ENCODE measurements at places on chromosomes 13 and 19.

DNA sequence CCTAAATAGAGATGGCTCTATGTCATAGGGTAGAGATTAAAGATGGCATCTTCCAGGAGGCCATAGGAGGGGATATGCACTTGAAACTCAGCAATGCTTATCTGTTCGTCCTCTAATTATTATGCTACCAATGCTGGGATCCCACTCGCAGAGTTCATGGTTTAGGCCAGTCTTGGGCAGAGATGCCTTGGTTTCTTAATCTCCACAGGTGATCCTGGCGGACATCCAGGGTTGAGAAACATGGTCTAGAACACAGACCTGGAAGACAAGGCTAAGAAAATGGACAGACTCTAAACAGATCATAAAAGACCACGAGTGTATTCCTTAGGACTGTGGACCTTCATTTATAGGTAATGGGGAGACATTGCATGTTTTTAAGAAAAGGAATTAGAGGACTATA lies 70.0 kb upstream of the IRS2 start:
- no peak for DNase-seq

DNA sequence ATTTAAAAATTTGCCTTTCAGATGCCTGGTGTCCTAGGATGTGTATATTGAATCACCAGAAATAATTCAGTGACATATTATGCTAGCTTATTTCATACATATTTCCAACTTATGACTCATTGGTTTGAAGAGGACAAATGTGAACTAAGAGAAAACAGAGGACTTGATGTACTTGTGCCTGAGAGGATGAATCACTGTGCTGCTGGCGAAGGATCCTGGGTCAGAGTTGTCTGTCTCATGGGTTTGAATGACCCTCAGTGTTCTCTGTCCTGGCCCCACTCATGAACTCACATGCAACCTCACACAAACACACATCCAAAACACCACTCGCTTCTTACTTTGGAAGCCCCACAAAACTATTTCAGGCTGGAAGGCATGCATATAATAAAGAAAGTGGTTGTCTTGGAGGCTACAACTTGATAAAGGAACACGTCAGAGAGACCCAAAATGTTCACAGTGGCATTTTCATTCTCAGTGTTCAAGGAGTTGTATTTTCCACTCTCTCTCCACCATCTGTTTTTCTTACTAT lies 129.0 kb upstream of the SPRY2 start:
- no peak for DNase-seq

DNA sequence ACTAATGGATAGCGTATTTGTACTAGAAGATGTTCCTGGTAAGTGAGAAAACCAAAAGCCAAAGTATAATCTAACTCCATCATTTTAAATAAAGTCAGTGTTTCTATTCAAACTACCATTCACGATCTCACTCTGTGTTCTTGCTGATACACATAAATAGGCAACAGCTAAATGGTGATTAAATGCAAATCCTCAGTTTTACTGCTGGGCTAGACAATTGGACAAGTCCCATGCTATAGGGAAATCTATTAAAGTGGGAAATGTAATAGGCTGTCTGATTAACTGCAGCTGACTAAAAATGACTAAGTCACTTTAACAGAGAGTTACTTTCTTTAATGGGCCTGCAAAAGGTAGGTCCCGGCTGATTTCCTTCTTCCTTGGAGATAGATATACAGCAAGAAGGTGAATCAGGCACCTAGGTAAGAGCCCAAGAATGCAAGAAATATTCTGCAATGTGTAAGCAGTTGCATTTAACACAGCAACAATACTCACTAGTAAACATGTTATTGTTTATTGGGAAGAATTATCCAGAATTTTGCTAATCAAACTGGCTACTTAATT lies 298.4 kb downstream of the SLITRK6 start:
- no peak for DNase-seq

GRCh38 chr13:61531383-61532065 lies 115.9 kb upstream of the PCDH20 start:
- DNase-seq = no peak

DNA sequence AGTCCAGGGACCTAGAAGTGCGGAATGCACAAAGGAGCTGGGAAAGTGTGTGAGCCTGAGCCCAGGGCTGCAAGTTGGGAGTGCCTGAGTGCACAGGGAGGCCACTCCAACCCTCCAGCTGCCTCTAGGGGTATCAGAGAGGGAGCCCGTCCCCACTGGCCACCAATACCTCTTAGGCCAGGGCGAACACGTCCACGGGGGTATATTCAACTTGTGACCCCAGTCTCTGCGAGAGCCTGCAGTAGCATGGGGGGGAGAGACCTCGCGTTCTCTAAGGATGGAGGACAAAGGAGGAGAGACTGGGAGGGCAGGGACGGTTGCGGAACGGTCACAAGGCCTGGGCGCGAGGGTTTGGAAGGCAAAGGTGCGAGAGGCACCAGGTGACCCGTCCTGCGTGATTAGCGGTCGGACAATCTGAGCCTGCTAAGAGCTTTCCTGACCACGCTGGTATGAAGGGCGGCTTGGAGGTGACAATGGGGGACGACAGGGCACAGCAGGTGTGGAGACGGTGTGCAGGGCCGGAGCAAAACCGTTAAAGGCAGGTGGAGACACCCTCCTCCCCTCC lies 676 bp downstream of the CD320 start:
- no peak for DNase-seq

- DNase-seq = no peak
These were observed at the start of gene CYP4F22 for GRCh38 chr19:15508035-15508710. Gene CYP4F22 (plus strand): TSS chr19:15508525. CDS start chr19:15525337, 16,812 bp downstream.

DNA sequence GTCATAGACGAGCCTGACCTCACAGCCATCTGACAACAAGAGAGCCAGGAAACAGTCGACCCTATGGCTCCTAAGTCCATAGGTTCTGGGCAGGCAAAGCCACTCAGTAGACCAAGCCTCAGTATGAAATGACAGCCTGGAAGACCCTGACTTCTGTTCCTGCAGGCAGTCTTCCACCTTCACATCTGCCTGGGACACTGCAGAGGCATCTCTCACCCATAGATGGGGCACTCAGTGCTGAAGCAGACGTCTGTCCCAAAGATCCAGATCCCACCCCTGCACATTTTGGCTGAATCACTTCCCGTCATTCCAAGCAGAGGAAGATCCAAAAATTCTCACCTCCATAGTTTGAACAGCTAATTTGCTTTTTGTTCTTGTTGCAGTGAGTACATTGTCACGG lies 139.3 kb upstream of the ZNF507 start:
- DNase-seq = no peak

DNA sequence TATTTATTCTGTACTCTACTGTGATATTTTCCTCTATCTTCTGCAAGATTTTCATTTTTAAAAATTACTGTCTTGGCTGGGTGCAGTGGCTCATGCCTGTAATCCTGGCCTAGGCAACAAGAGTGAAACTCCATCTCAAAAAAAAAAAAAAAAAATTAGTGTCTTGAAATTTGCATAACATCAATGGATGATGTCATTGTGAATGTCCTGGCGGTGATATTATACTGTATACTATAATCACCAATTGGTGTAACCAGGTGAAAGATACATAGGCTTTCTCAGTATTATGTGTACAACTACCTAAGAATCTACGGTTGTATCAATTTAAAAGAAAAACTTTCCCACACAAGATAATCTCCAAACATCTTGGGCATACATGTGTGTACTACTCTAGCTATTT lies 15.2 kb downstream of the ZNF331 start:
- no peak for DNase-seq

- DNase-seq = no peak
These were observed 195.2 kb downstream of the TSHZ3 start for GRCh38 chr19:31154021-31154420.

- DNase-seq = peak; percentile 33
These were observed 26.3 kb upstream of the SIGLEC11 start for GRCh38 chr19:49987159-49987698.

DNA sequence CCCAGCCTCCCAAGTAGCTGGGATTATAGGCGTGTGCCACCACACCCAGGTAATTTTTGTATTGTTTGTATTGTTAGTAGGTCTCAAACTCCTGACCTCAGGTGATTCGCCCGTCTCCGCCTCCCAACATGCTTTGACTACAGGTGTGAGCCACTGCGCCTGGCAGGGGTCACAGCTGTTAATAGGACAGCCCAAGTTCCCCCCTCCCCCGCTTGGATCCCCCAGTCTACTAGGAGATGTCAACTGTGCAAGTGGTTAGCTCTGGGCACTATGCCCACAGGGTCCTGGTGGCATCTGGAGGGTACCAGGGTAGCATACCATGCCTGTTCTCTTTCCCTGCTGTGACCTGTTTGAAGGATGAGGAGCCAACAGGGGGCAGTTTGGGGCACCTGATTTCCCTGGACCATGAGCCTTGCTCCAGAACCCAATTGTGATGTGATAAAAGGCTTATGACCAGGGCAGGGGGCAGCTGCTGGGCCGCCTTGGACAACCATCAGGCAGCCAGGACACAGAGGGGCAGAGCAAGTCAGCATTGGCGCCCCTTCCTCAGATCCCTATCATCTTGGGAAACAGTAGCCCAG lies at the start of gene TSPAN16:
Gene TSPAN16, plus strand, starts transcription at position 496 of the 581 bp plus-strand sequence. CDS start 138 bp downstream, outside the sequence.
- DNase-seq = no peak

GRCh38 chr19:15291089-15291488 lies 41.2 kb downstream of the BRD4 start:
- DNase-seq = no peak

DNA sequence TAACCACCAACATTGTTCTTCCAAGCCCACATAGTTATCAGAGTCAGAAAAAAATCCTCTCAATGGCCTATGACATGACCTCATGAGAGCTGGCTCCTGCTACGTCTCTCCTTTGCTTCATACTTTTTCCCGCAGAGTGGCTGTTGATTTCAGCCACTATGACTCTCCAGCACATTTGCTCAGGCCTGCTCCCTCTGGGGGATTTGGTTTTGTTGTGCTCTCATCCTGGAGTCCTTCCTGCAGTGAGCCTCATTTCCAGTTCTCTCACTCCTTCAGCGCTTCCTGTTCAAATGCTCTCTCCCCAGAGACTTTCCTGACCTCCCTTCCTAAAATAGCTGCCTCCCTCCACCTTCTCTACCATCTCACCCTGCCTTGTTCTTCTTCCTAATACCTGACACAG lies 72.0 kb upstream of the USP29 start:
- DNase-seq = no peak

GRCh38 chr19:15178629-15179308 lies 22.0 kb downstream of the NOTCH3 start:
- DNase-seq = no peak

DNA sequence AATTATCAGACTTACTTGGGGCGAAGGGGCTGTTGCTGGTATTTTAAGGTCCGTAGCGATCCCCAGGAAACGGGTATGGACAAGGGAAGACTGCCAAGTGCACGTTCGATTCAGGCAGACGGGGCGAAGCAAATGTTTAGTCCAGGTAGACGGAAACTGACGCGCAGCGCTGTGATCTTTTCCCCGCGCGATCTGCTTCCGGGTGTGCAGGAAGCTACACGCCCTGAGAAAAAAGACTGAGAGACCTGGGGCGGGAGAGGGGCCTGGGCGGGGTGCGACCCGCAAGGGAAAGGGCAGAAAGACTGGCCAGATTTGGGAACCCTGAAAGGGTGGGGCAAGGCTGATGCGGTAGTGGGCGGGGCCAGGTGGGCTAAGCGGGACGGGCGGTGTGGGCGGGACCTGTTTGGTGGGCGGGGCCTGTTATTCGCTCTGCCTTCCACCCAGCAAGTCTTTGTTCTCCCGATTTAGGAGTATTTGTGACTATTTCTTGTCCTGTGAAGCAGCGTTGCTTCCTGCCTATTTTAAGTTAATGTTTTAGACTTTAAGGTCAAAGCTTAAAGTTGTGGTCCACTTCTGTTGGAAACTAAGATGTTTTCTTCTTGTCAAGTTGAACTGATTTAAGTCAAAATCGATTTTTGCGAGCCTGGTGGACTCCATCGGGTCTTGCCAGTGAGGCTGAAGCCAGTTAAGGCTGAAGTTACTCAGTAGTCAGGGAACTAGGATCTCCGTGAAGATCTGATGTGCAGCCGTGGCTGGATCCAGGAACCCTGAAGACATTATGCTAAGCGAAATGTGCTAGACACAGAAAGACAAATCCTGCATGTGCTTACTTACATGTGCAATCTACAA lies at the start of gene ZNF836:
Gene ZNF836, minus strand, starts transcription at position 301 of the 849 bp plus-strand sequence. CDS start 3,549 bp downstream, outside the sequence.
- DNase-seq = peak; percentile 79

DNA sequence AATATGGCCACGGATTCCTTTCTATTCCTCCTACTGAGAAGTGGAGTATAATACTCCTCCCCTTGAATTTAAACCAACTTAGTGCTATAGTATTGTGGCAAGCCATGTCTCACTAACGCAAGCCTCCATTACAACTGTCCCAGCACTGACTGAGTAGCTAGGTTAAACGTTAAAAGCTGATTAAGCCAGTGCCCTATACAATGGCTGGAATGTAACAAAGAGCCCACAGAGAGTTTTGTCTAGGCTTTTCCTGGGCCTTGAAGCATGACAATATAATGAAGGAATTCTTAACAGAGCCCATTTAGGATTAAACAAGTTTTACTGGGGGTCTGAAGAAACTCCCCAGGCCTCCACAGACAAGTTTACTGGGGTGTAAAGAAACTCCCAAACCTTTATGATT lies 254.5 kb upstream of the DACH1 start:
- DNase-seq = no peak

- DNase-seq = no peak
These were observed 820.6 kb downstream of the PCDH9 start for GRCh38 chr13:66409542-66409941.

- DNase-seq = no peak
These were observed 142.3 kb downstream of the COL4A1 start for GRCh38 chr13:110164706-110165105.

- peak; percentile 50 for DNase-seq
These were observed 11.2 kb upstream of the PRR19 start for GRCh38 chr19:42290523-42291434.

DNA sequence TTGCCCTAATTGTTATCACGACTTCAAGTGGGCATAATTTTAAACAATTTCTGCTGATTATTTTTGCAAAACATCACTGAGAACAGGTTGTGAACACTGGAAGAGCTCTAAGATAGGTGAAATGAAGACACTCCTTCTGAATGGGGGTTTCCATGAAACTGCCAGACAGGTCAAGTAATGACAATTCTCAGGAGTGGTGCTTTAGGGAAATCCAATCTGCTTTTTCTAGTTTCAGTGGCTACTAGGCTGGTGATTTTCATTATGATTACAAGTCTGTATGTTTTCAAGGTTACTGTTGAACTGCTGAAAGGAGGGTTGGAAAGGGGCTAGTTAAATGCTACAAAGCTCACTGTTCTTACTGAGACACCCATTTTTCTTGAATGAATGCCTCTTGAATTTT lies 1724.2 kb downstream of the PCDH9 start:
- no peak for DNase-seq

- no peak for DNase-seq
These were observed 16.1 kb downstream of the ERFL start for GRCh38 chr19:41911889-41912731.

DNA sequence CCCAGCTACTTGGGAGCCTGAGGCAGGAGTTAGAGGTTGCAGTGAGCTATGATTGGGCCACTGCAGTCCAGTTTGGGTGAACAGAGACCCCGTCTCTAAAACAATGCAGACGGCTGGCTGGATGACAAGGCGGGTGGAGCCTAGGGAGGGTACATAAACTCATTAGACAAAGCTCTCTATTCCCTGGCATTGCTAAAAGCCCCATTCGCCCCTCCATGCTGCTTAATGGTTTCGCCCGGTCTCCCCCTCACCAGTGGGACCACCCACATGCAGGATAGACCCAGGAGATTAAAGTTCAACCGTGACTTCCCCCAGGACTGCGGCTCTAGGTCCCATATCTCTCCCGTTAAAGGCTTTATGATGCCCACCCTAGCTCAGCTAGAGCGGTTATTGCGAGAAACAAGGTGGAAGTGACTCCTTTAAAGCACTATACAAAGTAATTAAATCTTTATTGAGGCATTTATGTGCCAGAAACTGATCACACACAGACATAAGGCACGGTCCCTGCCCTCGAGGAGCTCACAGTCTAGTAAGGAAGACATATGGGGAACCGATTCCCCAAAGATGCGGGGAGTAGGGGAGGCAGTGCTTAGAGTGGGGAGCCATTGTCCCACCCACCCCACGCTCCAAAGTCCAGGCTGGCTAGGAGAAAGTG lies 4.9 kb downstream of the LYPD3 start:
- no peak for DNase-seq

All from stimulated activated CD8-positive, alpha-beta memory T cell treated with anti-CD3 and anti-CD28 coated beads, Interleukin-12 subunit alpha, Interleukin-12 subunit beta, amount 100 ng/mL, for 4 hours (primary cell).